ENCODE measurements at places on chromosomes 3 and 15.
A peak's percentile ranks its signal among the peaks of the same experiment; 100 is the strongest.

DNA sequence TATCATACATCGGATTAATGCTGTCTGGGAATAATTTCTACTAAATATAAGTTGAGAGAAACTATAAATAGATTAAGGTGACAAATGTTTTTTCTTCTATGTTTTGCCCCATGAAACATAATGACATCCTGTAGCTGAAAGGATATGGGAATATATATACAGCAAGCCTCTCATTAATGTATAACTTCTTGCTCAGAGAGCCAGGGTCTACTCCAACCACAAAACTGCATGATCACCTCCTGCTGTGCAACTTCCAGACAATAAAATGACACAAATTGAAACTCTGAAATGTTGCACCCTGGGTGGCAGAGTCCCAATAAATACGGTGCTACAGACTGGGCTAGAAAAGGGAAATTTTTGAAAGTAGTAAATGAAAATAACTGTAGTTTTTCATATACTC lies 571.9 kb upstream of the CBLB start:
- no peak for DNase-seq

- no peak for DNase-seq
Measured at GRCh38 chr15:101025501-101025885, 106.3 kb downstream of the LRRK1 start.

- DNase-seq = peak; percentile 21
Measured at GRCh38 chr3:42683875-42684598, 1.3 kb upstream of the KLHL40 start.

DNA sequence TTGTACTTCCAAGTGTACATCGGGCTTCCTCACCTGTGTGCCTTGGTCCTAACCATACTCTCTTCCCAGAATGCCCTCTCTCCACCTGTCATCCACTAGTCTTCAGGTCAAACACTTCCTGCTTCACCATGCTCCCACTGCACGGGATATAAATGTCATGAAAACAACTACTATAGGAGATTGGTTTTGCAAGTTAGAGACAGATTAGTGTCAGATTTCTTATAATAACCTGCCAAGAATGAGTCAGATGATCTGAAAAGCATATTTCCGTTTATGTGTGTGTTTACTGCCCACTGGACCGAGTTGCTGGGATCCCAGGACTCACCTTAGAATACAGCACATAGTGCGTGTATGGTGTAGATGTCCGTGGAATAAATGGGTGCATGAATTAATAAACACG lies 21.4 kb downstream of the PLA1A start:
- no peak for DNase-seq

DNA sequence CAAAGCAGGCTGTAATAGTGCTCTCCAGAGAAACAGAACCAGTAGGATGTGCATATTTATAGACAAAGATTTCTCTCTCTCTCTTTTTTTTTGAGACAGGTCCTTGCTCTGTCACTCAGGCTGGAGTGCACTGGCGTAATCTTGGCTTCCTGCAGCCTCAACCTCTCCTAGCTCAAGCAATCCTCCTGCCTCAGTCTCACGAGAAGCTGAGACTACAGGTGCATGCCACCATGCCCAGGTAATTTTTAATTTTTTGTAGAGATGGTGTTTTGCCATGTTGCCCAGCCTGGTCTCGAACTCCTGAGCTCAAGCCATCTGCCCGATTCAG lies 67.1 kb upstream of the CHD2 start:
- DNase-seq = no peak

DNA sequence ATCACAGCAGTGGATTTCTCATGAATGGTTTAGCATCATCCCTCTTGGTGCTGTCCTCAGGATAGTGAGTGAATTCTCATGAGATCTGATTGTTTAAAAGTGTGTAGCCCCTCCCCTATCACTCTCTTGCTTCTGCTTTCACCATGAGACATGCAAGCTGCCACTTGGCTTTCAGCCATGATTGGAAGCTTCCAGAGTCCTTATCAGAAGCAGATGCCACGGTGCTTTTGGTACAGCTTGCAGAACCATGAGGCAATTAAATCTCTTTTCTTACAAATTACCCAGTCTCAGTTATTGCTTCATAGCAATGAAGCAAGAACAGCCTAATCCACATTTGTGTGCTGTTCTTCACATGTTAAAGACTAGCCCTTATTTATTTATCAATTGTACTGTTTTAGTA lies 495.2 kb upstream of the EPHA6 start:
- DNase-seq = no peak

DNA sequence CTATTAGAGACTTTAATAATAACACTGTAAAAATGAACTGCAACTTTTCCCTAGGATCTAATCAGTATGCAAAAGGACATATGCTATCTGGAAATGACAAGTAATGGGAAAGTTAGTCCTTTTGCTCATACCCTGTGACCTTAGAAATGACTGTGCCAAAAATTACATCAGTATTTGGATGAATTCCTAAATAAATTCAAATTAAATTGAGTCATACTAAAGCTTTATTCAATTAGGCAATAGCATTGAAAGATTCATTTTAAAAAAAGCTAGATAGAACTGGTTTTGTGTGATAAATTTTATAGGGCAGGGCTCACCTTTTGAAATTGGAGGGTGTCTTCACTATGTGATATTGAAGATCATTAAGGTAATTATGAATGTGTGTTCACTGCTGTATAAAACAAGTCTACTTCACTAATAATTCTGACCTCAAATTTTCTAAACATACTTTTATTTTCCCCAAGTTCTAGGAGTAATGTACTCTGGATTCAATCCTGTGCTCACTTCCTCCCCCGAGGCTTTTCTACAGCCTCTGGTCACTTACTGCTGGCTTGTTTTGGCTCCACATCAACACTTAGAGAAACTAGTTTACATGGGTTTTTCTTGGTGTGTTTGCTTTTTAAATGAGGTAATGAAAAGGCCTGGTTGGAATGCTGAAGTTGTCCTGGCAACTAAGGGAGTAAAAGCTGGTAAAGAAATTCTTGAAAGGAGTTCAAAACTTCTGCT lies 44.4 kb upstream of the SPTSSB start:
- DNase-seq = peak; percentile 57

GRCh38 chr3:136366289-136366688 lies 116.1 kb downstream of the PCCB start:
- DNase-seq = no peak

GRCh38 chr3:113075588-113075987 lies 84.8 kb downstream of the GTPBP8 start:
- DNase-seq = no peak

DNA sequence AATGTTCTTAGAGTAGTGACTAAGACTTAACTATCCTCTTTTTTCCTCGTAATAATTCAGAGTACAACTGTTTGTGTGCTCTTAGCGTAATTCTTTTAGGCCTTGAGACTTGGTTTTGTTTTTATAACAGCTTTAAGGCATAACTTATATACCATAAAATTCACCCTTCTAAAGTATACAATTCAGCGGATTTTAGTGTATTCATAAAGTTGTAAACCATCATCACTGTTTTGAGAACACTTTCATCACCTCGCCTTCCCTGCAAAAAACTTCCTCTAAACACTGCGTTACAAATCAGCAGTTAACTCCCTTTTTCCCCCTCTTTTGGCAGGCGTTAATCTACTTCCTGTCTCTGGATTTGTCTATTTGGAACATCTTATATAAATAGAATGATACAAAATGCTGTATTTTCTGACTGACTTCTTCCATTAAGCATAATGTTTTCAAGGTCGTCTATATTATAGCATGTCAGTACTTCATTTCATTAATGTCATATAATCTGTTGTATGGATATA lies 18.7 kb downstream of the DNAJC13 start:
- DNase-seq = no peak

DNA sequence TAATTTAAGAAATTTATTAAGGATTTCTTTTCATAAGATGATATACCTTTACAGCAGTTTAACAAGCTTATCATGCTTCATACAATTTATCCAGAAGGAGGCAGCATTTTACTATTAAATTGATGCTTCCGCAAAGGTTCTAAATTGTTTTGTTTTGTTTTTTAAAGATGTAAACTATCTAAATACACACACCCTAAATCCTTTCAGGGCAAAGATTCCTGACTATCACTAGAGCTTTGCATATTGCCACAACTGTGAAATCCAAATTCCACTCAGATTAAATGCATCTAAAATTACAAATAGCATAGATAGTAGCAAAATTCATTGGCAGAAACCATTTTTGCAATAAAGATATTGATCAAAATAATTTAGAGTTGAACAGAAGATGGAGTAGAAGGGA lies 44.5 kb upstream of the CCNL1 start:
- DNase-seq = no peak

Data from prostate gland (tissue), 2 donors.